ENCODE measurements at places on chromosomes 13 and 19.
A peak's percentile ranks its signal among the peaks of the same experiment; 100 is the strongest.

- DNase-seq: no peak
Measured at GRCh38 chr19:42554046-42554575, 25.8 kb upstream of the CEACAM1 start.

- DNase-seq: no peak
Measured at GRCh38 chr13:111877906-111878305, 189.0 kb upstream of the SOX1 start.

DNA sequence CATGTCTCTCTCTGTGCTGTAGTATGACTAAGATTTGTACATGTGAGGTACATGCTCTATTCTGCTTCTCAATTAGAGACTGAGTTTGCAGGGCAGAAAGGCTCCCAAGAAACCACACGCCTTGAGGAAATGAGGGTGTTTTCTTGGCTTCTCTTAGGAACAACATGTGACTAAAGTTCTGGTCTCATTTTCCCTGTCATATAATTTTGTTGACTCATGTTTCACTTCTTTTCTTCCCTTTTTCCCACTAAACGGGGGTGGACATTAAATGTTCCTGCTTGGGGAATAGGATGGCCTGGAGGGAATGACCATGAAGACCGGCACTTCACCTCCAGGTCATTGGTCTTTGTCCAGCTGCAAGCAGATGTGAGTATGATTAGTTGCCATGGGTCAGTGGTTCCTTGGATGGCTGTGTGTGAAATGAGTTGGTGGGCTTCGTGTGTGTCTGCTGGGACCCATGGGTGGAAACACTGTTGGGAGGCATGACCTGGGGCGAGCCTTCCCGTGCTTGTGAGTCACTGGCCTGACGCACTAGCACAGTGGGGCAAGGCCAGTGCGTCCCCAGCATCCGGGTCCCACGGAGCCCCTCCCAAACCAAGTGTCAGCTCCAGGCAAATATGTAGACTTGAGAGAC lies 56.6 kb downstream of the COL4A1 start:
- no peak for DNase-seq

GRCh38 chr19:13004273-13004672 lies 9.0 kb downstream of the NFIX start:
- DNase-seq: no peak

GRCh38 chr13:72931311-72931710 lies 127.5 kb upstream of the KLF5 start:
- no peak for DNase-seq

- no peak for DNase-seq
Measured at GRCh38 chr13:43368003-43368402, 344.6 kb downstream of the DNAJC15 start.

- DNase-seq: no peak
Measured at GRCh38 chr13:29760544-29760943, 89.9 kb downstream of the UBL3 start.

DNA sequence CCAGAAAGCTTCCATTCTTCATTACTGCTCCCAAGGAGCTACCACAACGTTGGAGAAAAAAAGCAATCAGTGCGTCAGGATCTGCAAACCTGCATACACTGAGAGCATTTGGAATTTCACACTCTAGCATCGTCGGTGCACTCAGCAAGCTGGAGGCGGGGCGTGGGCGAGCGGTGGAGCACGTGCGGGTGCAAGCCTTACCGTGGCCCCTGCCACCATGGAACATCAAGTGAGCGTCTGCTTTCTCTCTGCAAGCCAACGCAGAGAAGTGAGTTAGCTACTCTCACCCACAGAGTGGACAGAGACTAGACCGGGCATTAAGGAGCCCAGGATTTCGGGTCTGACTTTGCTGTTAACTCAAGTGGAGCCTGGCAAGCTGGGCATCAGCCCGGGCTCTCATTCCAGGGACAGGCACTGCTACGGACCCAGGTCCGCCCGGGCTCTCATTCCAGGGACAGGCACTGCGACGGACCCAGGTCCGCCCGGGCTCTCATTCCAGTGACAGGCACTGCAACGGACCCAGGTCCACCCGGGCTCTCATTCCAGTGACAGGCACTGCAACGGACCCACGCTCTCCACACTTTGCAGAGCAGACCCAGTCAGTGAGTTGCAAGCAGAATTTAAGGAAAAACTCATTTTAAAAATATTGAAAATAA lies 124.1 kb upstream of the SPACA7 start:
- DNase-seq: no peak

- DNase-seq: no peak
Measured at GRCh38 chr13:97512732-97513131, 78.8 kb downstream of the RAP2A start.

DNA sequence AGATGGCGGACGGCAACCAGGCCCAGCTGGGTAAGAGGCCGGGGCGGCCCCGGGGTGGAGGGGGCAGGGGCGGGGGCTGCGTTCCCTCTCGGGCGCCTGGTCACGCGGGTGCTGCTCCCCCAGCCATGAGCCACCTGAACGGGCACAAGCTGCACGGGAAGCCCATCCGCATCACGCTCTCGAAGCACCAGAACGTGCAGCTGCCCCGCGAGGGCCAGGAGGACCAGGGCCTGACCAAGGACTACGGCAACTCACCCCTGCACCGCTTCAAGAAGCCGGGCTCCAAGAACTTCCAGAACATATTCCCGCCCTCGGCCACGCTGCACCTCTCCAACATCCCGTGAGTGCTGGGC lies 11.1 kb downstream of the PTBP1 start:
- no peak for DNase-seq

DNA sequence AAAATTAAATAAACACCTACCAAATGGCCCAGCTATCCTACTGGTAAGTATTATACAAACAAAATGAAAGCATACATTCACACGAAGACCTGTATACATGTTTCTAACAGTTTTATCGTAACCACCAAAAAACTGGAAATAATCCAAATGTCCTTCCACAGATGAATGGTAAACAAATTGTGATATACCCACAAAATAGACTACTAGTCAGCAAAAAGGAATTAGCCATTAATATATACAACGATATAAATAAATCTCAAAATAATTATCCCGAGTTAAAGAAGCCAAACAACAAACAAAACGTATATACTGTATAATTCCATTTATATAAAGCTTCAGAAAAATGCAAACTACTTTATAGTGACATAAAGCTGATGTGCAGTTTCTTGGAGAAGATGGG lies 106.3 kb upstream of the SERTM1 start:
- no peak for DNase-seq

DNA sequence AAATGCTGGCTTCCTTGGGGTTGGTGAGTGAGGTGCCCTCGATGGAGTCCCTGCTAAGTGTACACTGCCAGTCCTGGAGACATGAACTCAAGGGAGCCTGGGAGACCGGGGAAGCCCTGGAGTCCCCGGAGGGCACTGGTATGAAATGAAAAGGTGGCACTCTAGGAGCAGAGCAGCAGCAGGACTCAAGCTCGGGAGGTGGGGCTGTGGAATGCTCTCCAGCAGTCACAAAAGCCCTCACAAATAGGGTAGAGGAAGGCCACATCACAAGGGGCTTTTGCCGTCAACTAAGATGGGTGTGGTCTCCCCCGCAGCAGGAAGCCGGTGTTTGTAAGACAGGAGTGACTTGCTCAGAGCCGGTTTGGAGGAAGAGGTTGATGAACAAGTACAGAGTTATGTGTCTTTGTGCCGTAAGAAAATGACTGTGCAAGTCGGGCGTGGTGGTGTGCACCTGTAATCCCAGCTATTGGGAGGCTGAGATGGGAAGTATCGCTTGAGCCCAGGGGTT lies 19.3 kb downstream of the CCNE1 start:
- peak; percentile 21 for DNase-seq

DNA sequence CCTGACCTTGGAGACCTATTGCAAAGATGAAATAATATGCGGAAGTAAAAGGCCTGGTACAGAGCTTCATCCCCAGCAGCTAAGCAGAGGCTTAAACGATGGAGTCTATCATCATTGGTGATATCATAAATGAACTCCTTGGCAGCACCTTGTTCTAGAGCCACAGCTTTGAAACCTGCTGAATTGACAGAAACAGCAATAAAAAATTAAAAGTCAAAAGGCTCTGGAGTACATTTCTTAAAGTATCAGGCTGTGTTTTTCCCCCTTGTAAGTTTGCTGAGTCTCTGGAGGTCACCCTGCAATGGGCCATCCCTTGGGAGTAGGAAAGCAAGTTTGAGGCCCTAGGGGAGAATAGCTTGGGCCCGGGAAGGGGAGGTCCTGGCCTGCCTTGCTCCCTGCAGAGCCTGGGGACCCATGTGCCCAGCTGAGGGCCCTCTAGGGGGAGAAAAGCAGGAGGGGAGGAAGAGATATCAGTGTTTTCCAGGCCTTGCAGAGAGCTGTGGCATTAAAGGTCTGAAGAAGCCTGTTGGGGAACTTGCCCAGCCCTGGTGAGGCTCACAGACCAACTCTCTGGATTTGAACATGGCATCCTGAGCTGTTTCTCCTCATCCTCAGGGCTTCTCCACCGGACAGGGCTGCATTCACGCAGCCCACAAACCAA lies 416.1 kb downstream of the ZNF536 start:
- no peak for DNase-seq

GRCh38 chr13:24529478-24529877 lies 16.9 kb upstream of the PARP4 start:
- no peak for DNase-seq

- DNase-seq: no peak
Measured at GRCh38 chr13:47326061-47326460, 429.2 kb upstream of the HTR2A start.

DNA sequence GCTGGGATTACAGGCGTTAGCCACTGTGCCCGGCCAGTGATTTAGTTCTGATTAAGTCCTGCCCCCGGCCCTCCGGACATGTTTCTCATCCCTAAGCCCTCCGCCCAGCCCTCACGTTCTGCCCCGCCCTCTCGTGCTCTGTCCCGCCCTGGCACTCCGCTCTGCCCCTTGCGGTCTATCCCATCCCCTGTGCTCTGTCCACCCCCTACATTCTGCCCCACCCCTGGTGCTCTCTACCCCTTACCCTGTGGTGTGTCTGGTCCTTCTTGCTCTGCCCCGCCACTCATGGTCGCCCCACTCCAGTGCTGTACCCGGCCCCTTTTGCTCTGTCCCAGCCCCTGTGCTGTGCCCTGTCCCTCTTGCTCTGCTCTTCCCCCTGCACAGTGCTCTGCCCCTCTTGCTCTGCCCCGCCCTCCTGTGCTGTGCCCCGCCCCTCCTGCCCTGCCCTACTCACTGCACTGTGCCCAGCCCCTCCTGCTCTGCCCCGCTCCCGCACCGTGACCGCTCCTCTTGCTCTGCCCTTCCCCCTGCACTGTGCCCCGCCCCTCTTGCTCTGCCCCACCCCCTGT lies 3.0 kb downstream of the GTPBP3 start:
- DNase-seq: no peak
